ENCODE measurements at places on chromosomes 5 and 9. TPM values are rescaled to one million over a fixed set of nuclear protein-coding genes. Genes with fewer than 3 reads are reported as not detected.
A peak's percentile ranks its signal among the peaks of the same experiment; 100 is the strongest.

The C9orf50 gene
- not detected for total RNA-seq

The IL13 gene
- total RNA-seq, result not detected

The EQTN gene
- total RNA-seq, result not detected

The CDH6 gene
- total RNA-seq, result 1.3 TPM

DNA sequence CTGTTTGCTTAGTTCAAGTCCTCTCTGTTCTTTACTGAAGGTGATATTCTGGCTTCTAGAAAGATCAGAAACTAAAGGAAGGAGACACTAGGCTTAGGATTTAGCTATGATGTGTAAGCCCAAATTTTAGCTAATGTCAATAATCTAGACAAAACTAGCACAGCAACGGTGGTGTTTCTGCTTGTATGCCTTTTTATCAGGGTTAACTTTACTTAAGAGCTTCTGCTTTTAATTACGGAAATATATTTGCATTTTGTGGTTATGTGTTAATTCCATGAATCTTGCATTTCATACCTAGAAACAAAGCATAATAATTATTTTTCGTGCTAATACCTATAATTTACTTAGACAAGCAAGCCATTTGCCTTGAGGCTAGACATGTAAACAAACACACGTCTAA is 96.1 kb downstream of the PAX5 start:
- DNase-seq, result no peak

GRCh38 chr9:98099346-98099745 is 19.7 kb downstream of the TRIM14 start:
- no peak for DNase-seq

GRCh38 chr5:1510151-1510561 is 13.6 kb downstream of the LPCAT1 start:
- DNase-seq, result no peak

DNA sequence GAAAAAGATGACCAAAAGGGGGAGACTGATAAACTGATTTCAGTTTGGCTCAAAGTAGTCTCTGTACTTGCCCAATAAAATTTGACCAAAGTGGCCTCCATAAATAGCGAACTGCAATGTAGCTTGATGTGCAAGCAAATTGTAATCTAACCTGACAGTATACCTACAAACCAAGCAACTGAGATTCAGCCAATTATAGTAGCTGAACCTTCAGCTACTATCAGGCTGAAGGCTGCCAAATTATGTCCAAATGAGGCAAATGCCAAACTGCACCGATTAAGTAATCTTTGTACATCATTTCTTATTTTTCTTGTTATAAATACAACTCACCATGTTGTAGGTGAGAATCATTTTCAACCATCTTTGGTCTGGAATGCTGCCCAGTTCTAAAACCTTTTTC is 390.6 kb downstream of the CDH9 start:
- DNase-seq, result no peak

DNA sequence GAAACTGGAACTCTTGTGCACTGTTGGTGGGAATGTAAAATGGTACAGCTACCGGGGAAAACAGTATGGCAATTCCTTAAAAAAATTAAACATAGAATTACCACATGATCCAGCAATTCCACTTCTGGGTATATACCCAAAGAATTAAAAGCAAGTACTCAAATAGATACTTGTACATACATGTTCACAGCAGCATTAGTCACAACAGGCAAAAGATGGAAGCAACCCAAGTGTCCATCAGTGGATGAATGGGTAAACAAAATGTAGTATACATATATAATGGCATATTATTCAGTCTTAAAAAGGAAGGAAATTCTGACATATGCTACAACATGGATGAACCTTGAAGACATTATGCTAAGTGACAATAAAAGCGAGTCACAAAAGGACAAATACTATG is 7.4 kb upstream of the SLC22A5 start:
- DNase-seq, result no peak

GRCh38 chr5:112733586-112733985 is 4.1 kb upstream of the APC start:
- DNase-seq, result no peak

GRCh38 chr9:13189362-13189761 is 90.1 kb downstream of the MPDZ start:
- DNase-seq, result no peak

DNA sequence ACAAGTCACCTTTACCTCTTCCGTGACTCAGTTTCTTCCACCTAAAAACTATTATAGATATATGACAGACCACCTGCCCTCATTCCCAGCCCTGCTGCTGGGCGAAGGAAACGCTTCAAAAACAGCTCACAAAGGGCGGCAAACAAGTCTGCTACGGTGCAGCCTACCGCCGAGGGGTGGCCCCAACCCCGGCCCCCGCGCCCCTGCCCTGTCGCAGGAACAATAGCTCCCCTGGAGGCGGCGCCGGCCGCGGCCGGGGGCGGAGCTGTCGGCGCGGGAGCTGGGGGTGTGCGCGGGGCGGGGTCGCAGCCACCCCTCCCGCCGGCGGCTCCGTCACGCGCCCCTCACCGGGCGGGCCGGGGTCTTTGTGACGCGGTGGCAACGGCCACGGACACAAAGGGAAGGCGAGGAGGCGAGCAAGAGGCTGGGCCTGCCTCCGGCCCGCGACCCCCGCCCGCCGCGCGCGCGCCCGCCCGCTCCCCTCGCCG is at the start of gene TMEFF1:
Gene TMEFF1, plus strand, starts transcription at position 362 of the 488 bp plus-strand sequence. CDS start 396 bp downstream, outside the sequence.
- peak; percentile 68 for DNase-seq

DNA sequence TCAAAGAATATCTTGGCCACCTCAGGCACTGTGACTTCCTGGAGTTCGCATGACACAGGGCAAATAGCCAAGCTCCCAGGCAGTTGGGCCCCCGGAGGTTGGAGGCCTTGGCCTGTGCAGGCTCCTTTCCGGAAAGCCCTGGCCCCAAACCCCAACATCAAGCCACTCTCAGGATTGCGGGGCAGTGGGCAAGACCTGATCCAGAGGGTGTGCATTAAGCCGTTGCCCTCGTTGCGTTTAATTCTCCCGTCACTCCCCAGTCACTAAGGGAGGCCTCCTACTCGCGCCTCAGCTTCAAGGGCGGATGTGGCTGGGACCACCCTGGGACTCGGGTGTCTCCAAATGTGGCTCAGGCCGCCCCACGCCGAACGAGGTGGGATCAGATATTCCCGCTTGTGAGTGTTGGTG is 60.1 kb downstream of the TMEM174 start:
- DNase-seq, result no peak

- no peak for DNase-seq
Measured at GRCh38 chr5:87127956-87128687, 139.6 kb upstream of the RASA1 start.

DNA sequence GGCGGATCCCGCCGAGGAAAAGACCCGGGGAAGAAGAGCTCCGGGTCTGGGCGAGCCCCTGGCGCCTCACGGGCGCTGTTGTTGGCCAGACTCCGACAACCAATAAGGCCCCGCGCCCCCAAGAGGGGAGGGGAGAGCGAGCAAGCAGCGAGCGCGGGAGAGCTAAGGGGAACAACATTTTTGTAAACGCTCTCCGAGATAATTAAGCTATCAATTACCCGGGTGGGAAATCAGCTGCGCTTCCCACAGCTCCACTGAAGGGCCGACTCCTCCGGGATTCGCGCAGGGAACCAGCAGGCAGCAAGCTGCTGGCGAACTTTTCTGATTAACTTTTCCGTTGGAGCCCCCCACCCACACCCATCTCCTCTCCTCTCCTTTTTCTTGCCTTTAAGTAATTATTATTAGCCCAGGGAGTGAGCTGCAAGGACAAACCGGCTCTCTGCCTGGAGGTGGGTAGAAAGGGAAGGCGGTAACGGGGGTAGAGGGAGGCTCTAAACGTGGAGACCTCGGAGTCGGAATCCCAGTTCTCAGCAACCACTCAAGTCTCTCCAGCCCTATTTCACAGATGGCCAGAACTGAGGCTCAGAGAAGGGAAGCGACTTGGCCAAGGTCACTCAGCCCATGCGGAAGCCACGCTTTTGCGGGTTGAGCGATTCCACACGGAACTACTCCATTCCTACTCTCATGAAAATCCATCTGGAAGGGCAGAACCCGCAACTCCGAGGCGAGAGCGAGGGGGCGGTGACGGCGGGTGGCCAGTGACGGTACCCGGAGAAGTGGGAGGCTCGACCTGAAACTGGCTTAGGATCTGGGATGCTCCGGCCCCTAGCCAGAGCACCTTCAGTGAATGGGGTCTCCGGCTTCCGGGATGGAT is 1.3 kb downstream of the ASTN2 start:
- peak; percentile 70 for DNase-seq

DNA sequence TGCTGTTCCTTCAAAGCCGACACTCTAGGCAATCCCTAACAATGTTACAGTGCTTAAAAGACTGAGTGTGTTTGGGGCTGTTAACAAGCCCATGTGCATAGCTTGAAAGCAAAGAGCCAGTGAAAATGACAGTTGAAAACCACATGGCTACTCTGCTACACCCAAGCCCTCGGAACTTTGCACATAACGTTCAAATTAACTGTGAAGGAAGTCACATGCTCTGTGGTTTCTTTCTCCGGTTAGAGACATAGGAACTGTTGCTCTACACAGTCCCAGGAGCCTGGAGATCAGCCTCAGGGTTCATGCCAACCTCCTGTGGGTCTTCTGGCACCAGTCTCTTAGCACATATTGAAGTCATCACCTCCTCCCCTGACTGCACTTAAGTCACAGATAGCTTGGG is 51.1 kb downstream of the C9orf152 start:
- DNase-seq, result no peak

DNA sequence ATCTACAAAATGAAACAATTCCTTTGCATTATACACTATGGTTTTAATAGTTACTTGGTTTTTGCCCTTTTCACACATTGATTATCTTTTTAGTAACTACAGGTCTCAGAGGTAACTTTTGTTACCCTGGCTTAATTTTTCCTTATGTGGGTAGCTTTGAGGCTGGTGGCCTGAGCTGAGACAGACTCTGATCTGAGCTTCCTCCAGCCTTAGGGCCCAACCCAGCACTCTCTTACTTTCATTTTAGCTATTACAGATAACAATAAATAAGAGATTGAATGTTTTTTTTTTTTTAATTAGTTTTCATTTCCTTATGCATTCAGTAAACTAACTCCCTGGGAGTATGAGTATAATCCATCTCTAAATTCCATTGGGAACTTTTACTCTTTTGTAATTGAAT is 15.1 kb upstream of the OXCT1 start:
- DNase-seq, result no peak

DNA sequence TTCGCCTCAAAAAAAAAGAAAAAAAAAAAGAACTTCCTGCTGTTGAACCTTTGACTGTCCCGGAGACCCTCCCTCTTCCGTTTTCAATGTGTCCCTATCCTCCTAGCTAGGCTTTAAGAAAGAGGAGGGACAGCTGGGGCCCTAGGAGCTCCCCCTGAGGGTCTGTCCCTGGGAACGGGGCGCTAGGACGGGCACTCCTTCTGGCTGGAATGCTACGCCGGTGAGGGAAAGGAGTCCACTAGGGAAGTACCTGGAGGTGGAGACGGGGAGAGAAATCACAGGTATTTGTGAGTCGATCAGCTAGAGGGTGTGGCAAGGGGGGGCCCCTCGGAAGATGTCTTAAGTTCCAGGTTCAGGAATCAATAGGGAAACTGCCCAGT is 4.6 kb downstream of the SIT1 start:
- DNase-seq, result no peak
